Stimulated activated CD8-positive, alpha-beta memory T cell treated with anti-CD3 and anti-CD28 coated beads, Interleukin-4, amount 100 ng/mL, for 48 hours (primary cell): ENCODE measurements at places on chromosomes 1 and 21.

DNA sequence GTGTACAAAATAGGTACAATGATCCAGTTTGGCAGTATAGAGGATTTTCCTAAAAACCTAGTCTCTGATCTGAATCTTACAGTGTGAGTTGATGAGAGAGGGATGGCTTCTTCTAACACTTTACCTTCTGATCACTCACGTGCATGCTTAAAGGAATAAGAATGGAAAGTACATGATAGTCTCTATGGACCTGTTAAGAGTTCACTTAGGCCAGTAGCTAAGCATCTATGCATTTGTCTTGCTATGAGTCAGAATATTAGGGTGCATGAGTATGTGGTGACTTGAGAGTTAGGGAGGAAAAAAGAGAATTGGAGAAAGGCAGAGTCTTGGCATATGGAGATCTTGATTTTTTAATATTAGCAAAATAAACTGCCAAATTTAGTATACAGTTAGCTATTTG is 206.3 kb downstream of the COL11A1 start:
- no peak for DNase-seq

DNA sequence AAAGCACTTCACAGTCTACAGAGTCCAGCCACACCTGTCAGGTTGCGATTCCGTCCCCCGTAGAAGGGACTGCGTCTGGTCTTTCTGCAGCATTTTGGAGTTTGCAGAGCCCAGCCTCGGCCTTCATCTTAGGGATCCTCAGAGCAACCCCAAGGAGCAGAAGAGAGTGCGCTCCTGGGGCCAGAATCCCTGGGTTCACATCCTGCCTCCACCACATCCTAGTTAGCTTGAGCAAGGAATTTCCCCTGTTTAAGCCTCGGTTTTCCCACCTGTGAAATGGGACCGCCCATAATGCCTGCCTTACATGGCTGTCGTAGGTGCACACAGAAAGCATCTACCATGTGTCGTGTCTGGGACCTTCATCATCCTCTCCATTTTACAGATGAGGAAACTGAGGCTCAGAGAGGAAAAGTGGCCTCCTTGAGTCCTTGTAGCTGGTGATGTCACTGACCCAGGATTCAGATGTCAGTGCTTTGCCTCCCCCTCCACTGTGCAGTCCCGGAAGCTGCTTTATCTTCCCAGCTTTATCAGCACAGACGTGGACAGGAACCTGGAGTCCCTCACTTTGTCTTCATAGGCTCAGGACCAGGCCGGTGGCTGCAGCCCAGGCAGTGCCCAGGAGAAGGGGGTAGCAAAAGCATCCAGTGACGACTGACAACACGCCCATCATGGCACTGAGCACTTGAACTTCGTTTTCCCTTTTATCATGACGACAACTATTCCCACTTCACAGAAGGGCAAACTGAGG is 438.5 kb downstream of the MATN1 start:
- peak; percentile 9 for DNase-seq

DNA sequence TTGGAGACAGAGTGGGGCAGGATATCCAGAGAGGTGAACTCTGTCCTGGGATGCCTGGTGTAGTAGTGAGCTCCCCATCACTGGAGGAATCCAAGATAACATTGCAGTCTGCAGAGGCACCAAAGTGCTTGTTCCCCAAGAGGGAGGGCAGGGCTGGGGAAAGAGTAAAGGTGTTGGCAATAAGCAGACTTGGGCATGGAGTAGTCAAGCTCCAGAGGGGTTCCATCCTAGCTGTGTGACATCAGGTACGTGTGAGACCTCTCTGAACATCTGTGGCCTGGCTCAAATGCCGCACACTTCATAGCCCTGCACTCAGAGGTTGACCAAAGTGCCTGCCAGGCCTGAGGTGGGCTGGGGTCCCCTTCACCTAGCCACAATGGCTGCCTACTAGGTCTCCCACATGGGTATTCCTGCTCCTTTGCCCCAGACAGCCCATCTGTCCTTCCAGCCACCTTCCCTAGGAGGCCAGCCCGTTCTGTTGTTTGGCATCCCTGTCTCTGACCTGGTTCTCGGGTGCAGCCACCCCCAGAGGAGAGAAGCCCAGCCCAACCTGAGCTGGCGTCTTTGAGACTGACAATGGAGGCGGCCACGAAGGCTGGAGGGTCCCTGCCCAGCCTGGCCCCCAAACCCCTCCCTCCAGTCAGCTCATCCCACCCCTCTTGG is 2.8 kb upstream of the ARF1 start:
- no peak for DNase-seq

GRCh38 chr1:231241750-231242149 is 738 bp downstream of the GNPAT start:
- peak; percentile 35 for DNase-seq

- peak; percentile 64 for DNase-seq
Observed at GRCh38 chr1:247639381-247639981, 34.1 kb downstream of the OR2G3 start.

DNA sequence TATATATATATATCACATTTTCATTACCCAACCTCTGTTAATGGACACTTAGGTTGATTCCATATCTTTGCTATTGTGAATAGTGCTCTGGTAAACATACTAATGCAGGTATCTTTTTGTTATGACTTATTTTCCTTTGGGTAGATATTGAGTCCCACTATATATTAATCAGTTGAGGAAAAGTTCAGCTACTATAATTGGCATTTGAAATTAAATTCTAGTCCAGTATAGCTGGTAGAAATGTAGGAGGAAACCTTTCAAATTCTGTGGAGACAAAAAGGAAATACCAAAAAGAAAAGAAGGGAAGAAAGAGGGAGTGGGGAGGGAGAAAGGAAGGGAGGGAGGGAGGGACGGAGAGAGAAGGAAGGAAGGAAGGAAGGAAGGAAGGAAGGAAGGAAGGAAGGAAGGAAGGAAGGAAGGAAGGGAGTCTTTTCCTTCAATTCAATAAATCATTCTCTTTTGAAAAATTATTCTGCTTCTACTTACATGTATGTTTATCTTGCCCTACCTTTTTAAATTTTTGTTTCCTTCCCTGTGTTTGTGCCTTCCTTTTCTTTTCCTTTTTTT is 311.9 kb downstream of the TPR start:
- no peak for DNase-seq

- DNase-seq = peak; percentile 51
Observed at GRCh38 chr1:183622884-183623785, 12.4 kb downstream of the ARPC5 start.

- no peak for DNase-seq
Observed at GRCh38 chr21:35416866-35417489, 367.9 kb upstream of the RUNX1 start.

GRCh38 chr1:46490656-46491442 is 1.2 kb downstream of the DMBX1 start:
- no peak for DNase-seq

DNA sequence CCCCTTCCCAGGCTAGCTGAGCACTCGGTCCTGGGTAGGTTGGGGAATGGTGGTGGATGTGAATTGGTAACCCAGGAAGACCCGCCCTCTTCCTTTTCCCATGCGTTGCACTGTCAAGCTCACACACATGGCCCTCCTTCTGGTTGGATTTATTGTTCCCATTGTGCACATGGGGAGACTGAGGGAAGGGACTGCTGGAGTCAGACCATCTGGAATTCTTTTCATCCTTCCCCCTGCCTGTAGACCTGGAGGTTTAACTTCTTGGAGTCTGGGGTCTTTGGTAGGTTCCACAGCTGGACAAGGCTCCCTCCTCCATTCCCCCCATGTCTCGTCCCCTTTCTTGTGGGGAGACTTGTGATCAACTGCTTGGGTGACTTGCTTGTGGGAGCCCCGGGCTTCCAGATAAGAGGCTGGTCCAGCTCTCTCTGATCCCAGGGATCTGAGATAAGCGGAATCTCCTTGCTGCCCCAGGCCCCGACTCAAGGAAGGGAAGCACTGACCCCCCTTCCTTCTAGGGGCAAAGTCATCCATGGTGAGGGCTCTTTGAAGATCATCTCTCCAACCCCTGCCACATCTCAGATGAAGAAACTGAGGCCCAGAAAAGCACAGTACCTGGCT is 55.7 kb upstream of the SYNC start:
- DNase-seq = no peak

DNA sequence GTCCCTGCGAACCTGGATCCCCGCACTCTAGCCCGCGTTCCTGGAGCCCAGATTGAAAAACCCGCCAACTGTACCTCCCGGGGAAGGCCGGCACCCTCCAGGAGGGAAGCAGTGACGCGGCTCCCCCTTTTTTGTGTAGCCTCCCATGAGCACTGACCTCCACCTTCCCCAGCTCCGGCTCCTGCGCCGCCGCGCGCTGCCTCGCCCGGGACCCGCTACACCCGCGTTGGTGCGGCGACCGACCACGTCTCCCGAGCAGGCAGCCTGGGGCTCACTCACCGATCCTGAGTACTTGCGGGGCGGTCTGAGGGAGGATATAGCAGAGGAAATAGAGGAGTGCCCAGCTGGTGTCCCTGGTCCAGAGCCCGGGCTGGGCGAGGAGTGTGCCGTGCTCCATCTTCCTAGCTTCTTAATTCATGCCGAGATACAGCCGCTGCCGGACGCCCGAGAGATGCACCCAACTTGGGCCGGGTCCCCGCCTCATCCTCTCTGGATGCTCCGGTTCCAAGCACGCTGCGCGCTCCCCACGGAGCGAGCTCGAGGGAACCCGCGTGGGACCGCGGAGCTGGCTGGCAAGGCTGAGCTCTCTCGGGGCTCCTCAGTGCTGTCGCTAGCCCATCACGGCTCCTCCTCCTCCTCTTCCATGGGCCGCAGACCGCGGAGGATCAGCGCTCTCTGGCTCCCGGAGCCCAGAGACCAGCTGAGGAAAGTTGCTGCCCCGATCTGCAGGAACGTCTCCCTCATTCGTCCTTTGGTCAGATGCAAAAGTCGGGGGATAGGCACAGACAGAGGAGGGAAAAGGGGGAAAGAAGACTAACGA is 482 bp downstream of the GRIK1 start:
- no peak for DNase-seq

DNA sequence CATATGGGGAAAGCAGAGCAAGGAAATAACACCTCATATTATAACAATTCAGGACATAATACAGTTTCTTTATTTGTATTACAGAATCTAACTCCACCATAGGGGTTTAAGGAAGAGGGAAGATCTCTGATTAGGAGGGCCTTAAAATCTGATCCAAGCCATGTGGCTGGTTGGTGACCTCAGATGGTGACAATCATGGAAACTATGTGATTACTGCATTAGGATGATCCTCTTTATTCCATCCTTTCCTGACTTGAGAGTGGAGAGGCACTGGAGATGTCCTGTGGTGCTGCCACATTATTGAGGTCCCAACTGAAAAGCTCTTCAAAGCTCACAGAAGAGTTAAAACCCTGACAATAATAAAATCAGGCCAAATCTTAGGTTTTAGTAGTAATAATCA is 168.1 kb upstream of the BEND5 start:
- DNase-seq = no peak

- DNase-seq = no peak
Observed at GRCh38 chr1:86382878-86383277, 13.2 kb downstream of the ODF2L start.

- no peak for DNase-seq
Observed at GRCh38 chr21:29633756-29634155, 306.0 kb downstream of the GRIK1 start.
